ENCODE measurements at places on chromosomes 1 and 21. TPM values are rescaled to one million over a fixed set of nuclear protein-coding genes. Genes with fewer than 3 reads are reported as not detected.

Gene VASH2
- polyA plus RNA-seq, result 0.30 TPM

Gene LINGO4
- not detected for polyA plus RNA-seq

Gene TPTE
- polyA plus RNA-seq, result not detected

Gene DCST1
- polyA plus RNA-seq, result not detected

Gene SPOCD1
- polyA plus RNA-seq, result 40.1 TPM

Gene SFT2D2
- 16.7 TPM for polyA plus RNA-seq

Gene SOX13
- 57.7 TPM for polyA plus RNA-seq

Gene CD101
- polyA plus RNA-seq, result 0.04 TPM

Gene GSTM1
- polyA plus RNA-seq, result 0.16 TPM

Gene CFHR4
- not detected for polyA plus RNA-seq

Gene RAB25
- polyA plus RNA-seq, result not detected

Gene RORC
- not detected for polyA plus RNA-seq

Gene LCE6A
- not detected for polyA plus RNA-seq

Gene GJA5
- polyA plus RNA-seq, result 6.2 TPM

Gene DMBX1
- polyA plus RNA-seq, result not detected

Gene WDR64
- not detected for polyA plus RNA-seq

Gene MPL
- 0.14 TPM for polyA plus RNA-seq

Gene PGLYRP3
- not detected for polyA plus RNA-seq

Gene CACHD1
- polyA plus RNA-seq, result 2.1 TPM

Gene SETD4
- 13.0 TPM for polyA plus RNA-seq

Gene PKLR
- polyA plus RNA-seq, result not detected

Gene AHCTF1
- 5.5 TPM for polyA plus RNA-seq

Gene FTCD
- not detected for polyA plus RNA-seq

Gene OLFM3
- not detected for polyA plus RNA-seq

Gene SASS6
- polyA plus RNA-seq, result 0.44 TPM

Gene RPE65
- not detected for polyA plus RNA-seq
